ENCODE measurements at places on chromosomes 3 and 15. TPM values are rescaled to one million over a fixed set of nuclear protein-coding genes. Genes with fewer than 3 reads are reported as not detected.

DNA sequence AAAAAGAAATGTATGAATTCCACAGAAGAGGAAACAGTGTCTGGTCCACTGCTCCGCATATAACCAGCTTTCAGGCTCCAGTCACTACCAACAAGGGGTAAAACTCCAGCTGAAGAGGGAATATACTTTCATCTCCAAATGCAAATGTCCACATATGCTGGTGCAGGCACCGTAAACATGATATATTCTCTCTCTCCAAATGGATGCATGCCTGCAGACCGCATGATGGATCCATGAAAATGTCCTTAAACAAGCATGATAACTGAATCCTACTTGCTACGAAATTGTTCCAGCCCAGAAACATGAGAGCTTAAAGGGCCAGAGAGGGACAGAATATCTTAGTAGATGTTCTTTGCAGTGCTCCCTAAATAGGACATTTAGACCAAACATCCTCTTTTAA lies 150.3 kb upstream of the FEZF2 start:
- DNase-seq = no peak

DNA sequence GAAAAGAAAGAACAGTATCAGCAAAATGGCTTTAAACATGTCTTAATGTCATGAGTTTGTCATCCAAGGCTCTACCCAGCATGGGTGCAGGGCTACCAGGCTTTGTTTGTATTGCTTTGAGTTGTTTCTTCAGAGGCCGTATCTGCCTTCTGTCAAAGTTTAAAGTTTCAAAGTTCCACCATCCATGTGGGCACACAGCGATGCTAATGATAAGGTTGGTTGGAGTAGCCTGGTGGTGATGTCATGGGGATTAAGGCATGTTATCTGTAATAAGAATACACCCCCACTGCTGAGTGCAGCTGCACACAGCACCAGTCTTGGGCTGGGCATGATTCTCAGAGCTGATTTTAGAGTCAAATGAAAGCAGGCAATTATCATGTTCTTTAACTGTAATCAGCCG lies 72.0 kb upstream of the LRTM1 start:
- DNase-seq = no peak

GRCh38 chr15:64461721-64462162 lies 1.4 kb downstream of the ZNF609 start:
- DNase-seq = peak; percentile 79

GRCh38 chr15:52261498-52262242 lies 33.9 kb downstream of the MYO5C start:
- DNase-seq = peak; percentile 96

GRCh38 chr3:116135457-116136085 lies 309.7 kb downstream of the LSAMP start:
- DNase-seq = no peak

DNA sequence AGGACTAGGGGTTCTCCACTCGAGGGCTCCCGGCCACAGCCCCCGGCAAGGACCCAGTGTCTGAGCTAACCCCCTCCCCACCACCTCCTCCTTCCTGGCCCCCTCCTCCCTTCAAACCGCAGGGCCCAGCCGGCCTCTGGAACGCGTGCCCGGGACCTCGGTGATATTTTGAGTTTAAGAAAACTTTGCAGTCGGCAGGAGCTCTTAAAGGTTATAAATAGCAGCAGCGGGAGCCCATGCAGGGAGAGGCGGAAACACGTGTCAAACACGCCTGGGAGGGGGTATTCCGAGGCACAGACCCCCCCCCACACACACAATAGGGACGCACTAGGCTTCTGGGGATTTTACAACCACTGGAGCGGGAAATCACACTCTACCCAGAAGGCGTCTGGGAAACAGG lies 3.1 kb upstream of the PTH1R start:
- no peak for DNase-seq

- no peak for DNase-seq
Observed at GRCh38 chr3:53677413-53677812, 168.8 kb downstream of the CHDH start.

DNA sequence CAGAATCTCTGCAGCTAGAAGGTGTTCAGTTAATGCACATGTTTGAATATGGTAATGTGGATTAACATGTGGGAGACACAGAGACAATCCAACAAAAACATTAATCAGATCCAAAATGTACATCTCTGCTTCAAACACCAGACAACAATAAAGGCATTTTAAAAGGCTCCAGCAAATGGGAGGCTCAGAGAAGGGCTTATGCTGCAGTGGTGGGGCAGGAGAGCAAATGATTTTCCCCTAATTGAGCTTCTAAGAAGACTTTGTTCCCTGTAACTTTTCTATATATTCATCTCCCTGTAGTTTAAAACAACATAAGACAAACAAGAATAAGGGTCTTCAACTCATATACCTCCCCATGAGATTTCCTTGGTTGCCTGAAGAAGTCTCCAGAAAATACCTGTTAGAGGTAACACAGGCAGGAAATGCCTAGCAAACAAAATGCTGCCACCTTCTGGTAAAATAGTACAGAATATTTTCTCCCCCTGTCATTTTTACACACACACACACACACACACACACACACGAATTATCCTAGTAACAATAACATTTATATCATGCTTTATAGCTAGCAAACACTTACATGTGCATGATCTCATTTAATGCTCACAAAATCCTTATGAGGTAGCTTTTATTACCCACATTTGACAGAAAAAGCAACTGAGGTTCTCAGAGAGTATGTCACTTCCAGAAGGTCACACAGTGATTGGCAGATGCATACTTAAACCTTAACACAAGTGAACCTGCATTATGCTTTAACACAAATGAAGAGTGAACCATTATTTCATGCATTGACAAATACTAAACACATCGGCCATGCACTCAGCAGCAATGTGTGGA lies 123.4 kb upstream of the MB21D2 start:
- no peak for DNase-seq

GRCh38 chr15:40044717-40045571 lies 6.0 kb upstream of the SRP14 start:
- peak; percentile 94 for DNase-seq

GRCh38 chr3:133457465-133458067 lies 57.7 kb downstream of the BFSP2 start:
- DNase-seq = no peak

GRCh38 chr15:84839714-84840113 lies 22.6 kb downstream of the ALPK3 start:
- DNase-seq = no peak

- no peak for DNase-seq
Observed at GRCh38 chr3:157370867-157371266, 65.8 kb upstream of the PTX3 start.

GRCh38 chr3:85933326-85933725 lies 974.5 kb downstream of the CADM2 start:
- no peak for DNase-seq

DNA sequence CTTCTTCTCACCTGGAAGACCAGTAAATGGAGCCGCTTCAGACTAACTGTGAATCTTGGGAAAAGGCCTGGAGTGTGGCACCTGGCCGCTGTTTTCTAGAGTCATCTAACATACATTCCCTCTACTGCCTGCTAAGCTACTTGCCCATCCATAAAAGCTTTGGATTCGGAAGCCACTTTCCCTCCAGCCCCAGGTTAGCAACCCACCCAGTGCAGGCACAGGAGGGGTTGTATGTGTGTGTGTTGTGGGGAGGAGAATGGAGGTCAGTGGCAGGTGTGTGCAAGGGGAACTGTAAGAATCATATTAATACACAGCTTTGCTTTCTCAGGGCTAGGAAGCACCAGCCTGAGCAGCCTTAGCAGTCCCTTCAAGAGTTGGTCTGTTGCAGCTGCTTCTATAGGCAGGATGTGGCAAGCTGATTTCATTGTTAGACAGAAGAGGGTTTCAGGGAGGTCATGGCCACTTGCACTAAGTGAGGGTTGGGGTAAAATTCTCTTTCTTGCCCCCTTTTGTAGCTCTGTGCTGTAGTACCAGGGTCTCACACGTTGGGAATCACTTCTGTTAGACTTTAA lies 8.9 kb downstream of the NSUN3 start:
- no peak for DNase-seq

DNA sequence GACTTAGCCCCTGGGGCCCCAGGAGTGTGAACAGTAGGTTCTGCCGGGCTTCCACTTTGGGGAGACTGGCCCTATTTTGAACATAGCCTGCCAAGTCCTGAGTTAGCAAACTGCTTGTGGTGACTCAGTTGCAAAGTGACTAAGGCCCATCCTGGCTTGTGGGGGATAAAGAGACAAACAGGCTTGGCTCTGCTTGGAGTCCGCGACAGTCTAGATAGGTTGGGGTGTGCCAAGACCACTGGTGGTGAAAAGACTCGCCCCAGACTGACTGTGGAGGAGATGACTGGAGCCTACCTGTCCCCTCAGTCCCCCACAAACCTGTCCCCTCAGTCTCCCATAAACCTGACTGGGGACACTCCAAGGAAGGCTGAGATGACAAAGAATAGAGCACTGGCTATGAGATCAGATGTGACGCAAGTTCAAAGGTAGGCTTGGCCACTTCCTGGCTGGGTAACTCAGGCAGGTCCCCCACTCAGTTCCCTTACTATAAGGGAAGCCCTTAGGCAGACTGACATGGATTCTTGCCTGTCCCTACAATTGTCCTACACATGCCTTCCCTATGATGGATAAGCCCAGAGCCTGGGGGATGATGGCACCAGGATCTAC lies 4.3 kb downstream of the DNASE1L3 start:
- DNase-seq = peak; percentile 33

GRCh38 chr3:112375117-112375516 lies 42.2 kb downstream of the CD200 start:
- DNase-seq = no peak

CATSPER2 gene
- 3.0 TPM for total RNA-seq

GRM2 gene
- total RNA-seq = 7.4 TPM
